T-cell (primary cell): ENCODE measurements at places on chromosomes 5 and 9. TPM values are rescaled to one million over a fixed set of nuclear protein-coding genes. Genes with fewer than 3 reads are reported as not detected.

IL3 gene
- not detected for total RNA-seq

DCAF12 gene
- total RNA-seq, result 29.1 TPM

LCP2 gene
- total RNA-seq, result 369 TPM

NUTM2F gene
- not detected for total RNA-seq

ADAMTS13 gene
- total RNA-seq, result 2.4 TPM

CDX1 gene
- not detected for total RNA-seq

PCDHGC5 gene
- total RNA-seq, result not detected

CDKN2A gene
- 3.6 TPM for total RNA-seq

CERCAM gene
- total RNA-seq, result 1.9 TPM

CEL gene
- total RNA-seq, result 0.28 TPM

ERBIN gene
- 119 TPM for total RNA-seq

STK32A gene
- not detected for total RNA-seq

RETREG1 gene
- total RNA-seq, result 41.0 TPM

GFPT2 gene
- 3.6 TPM for total RNA-seq

ZNF300 gene
- total RNA-seq, result 2.8 TPM

STPG3 gene
- total RNA-seq, result not detected

PCDHB4 gene
- not detected for total RNA-seq

ADAMTS12 gene
- not detected for total RNA-seq

F2RL2 gene
- total RNA-seq, result not detected

HTR1A gene
- total RNA-seq, result not detected

ZDHHC11 gene
- 13.0 TPM for total RNA-seq

NR2F1 gene
- not detected for total RNA-seq

TARS1 gene
- total RNA-seq, result 119 TPM

ACSL6 gene
- total RNA-seq, result 27.8 TPM

PKD2L2 gene
- total RNA-seq, result not detected

MARVELD2 gene
- total RNA-seq, result 0.75 TPM

ARL10 gene
- 20.0 TPM for total RNA-seq

IFNA13 gene
- total RNA-seq, result not detected

ADAMTS19 gene
- 0.13 TPM for total RNA-seq

PCDHGB5 gene
- total RNA-seq, result 0.39 TPM

GABRA6 gene
- not detected for total RNA-seq

URM1 gene
- total RNA-seq, result 38.7 TPM

PCDHA13 gene
- not detected for total RNA-seq

SEMA4D gene
- total RNA-seq, result 347 TPM

GPR151 gene
- total RNA-seq, result not detected

GRXCR2 gene
- total RNA-seq, result not detected

TTC39B gene
- total RNA-seq, result 45.3 TPM

LIX1 gene
- not detected for total RNA-seq

SNCB gene
- total RNA-seq, result not detected

EIF4EBP3 gene
- 20.4 TPM for total RNA-seq

WNT8A gene
- not detected for total RNA-seq

ZCCHC10 gene
- 16.0 TPM for total RNA-seq

GM2A gene
- total RNA-seq, result 8.2 TPM

ARL14EPL gene
- total RNA-seq, result not detected

PCDH1 gene
- 0.23 TPM for total RNA-seq

GRM6 gene
- not detected for total RNA-seq

HSPB3 gene
- total RNA-seq, result not detected

EIF4E1B gene
- total RNA-seq, result not detected

BARHL1 gene
- total RNA-seq, result not detected

OR1J2 gene
- total RNA-seq, result not detected

KLF9 gene
- total RNA-seq, result 78.3 TPM

PRDM9 gene
- not detected for total RNA-seq

EDIL3 gene
- not detected for total RNA-seq

PDZD2 gene
- total RNA-seq, result 1.3 TPM

PTGDS gene
- 18.0 TPM for total RNA-seq
